Dorsolateral prefrontal cortex (tissue), 122 donors: ENCODE measurements at places on chromosomes 4 and X. TPM values are rescaled to one million over a fixed set of nuclear protein-coding genes. Genes with fewer than 3 reads are reported as not detected.

The YIPF7 gene
- 3.5 TPM for total RNA-seq

The PCDH10 gene
- 76.3 TPM for total RNA-seq

The CXCL11 gene
- total RNA-seq, result not detected

The VCX gene
- not detected for total RNA-seq

The ZNF732 gene
- total RNA-seq, result 0.26 TPM
